ENCODE measurements at places on chromosomes 11 and 22.

DNA sequence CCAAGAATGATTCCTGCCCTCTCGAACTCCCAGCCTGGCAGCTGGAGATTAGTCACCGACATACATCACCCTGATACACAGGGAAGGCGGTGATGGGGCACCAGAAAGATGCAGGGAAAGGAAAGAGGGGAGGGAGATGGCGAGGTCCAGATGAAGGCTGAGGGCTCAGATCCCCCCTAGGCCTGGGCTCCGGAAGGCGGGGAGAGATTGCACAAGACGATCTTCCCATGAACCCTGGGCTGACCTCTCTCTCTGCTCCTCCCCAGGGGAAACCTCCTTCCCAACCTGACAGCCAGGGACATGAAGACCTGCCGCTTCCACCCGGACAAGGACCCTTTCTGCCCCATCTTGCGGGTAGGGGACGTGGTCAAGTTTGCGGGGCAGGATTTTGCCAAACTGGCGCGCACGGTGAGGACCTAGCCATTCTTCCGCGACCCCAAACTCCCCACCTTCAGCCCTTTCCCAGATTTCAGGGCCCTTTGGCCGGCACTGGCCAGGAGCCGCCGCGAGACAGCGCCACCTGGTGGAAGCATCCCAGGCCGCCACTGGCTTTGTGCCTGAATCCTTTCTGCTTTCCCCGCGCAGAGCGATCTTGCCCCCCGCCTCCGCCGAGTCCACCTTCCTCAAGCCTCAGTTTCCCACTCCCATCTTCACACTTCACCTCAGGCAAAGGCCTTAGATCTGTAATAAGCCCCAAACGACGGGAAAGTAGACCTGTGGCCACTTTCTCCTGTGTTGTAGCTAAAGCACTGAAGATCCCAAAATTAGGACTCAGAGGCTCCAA is 11.5 kb downstream of the P2RX3 start:
- DNase-seq, result no peak

DNA sequence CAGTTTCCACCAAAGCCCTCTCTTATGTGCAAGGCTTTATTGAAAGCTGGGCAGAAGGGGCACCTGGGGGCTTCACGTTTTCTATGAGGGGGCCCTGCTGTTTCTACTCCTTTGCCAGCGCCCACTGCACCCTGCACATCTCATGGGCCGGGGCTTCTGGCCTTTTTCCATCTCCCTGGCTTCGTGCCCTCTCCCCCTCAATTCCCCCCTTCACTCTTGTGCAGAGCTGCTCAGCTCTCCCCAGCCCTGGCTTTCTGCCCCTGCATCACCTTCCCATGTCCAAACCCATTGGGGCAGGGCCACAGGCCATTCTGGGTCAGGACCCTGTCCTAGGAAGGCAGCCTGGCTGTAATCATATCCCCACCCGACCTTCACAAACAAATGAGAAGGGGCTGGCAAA is 36.5 kb downstream of the MCM5 start:
- no peak for DNase-seq

DNA sequence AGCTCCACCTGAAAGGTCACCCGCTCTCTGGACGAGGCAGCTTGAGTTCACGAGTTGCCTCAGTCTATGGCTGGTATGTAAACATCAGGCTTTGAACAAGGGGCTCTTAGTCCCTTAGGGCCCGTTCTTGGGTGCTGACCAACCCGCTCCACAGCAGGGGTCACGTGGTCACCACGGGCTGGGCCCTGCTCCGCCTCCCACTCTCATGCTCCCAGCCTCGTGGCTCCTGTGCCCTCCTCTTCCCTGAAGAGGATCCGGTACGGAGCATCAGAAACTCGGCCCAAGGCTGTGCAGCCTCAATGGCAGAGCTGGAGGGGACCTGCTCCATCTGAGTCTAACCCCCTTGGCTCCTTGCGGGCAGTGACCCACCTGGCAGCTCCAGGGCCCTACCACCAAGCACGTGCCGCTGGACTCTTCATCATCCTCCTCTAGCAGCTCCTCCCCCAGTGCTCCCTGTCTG is 54.2 kb upstream of the TTLL12 start:
- no peak for DNase-seq

GRCh38 chr11:106644824-106645223 is 373.5 kb downstream of the GUCY1A2 start:
- DNase-seq, result no peak

- no peak for DNase-seq
These were observed 110.2 kb downstream of the MIAT start for GRCh38 chr22:26767351-26768155.

- DNase-seq, result no peak
These were observed 42.6 kb upstream of the SCUBE2 start for GRCh38 chr11:9133956-9134355.

DNA sequence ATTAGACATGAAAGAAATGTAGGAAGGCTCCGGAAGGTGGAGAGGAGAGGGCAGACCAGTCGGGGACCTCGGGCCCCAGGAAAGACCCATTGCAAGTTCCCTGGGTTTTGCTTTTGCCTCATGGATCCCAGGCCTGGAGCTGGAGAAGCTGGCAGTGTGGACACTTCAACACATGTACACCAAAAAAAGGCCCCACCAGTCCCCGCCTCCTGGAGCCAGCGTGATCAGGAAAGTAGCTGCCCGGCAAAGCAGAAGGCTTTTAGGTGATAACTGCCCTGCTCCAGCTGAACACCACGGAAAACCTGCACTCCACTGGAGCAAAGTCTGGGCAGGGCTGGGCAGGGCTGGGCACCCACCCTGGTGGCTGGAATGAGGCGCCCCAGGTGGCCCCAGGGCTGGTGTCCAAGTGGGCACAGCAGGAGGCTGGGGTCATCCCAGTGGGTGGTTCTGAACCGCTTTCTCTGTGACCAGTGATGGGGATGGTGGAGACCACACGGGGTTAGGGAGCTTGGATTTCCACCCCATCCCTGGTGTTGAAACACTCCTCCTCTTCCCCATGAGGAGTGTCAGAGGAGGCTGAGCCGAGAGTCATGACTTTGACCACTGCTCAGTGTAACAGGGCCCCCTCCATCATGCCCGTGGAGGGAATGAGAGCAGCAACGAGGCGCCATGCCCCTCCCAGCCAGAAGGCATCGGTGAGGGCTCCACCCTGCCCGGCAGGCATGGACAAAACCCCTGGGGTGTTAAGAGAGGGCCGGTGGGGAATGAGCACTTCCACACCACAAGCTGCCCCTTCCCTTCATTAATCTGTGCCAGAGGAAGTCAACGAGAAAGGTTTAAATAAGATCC is 16.9 kb upstream of the MUC5AC start:
- no peak for DNase-seq

- DNase-seq, result peak; percentile 69
These were observed at the start of gene NOL12 for GRCh38 chr22:37686002-37686982. NOL12 (plus strand) TSS chr22:37686343; CDS start chr22:37686393, 50 bp downstream.

- DNase-seq, result no peak
These were observed 198.1 kb upstream of the SEZ6L start for GRCh38 chr22:25970999-25971811.

GRCh38 chr11:30595934-30596333 is 9.8 kb upstream of the MPPED2 start:
- DNase-seq, result no peak

- no peak for DNase-seq
These were observed 23.5 kb upstream of the BLID start for GRCh38 chr11:122139595-122139866.

DNA sequence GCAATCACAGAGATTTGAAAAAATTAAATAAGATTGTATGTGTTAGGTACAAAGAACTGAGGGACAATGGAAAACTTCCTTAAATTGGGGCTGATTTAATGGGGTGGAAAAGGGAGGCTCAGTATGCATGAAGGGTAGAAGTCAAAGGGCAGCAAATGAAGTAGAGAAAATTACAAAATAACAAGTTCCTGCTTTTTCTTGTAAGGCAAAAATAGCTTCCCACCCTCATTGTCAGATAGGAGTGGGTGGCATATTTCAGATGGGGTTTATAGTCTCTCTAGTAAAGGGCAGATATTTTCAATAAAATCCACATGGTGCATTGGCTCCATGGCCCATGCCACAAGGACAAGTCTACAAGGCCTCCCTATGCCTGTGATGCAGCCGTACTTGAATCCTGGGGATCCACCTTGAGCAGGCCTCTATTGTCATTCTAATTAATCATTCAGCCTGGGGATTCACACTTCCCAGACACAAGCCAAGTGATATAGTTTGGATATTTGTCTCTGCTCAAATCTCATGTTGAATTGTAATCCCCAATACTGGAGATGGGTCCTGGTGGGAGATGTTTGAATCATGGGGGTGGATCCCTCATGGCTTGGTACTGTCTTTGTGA is 36.7 kb upstream of the SESN3 start:
- DNase-seq, result no peak

DNA sequence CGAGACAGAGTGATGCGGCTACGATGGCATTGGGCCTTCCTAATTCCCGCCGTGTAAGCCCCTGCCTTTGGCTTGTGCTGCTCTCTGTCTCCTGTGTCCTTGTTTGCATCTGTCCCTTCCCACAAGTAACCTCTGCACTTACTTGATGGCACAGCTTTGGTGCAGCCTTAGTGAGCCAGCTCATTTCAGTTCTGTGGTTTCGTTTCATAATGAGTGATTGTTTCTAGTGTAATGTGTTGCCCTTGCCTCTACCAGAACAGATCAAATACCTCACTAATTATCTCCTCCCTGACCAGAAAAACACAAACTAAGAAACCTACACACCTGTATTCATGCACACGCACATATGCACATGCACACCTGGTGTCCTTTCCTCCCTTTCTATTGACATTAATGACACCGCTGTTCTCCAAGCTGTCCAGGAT is 58.8 kb downstream of the GRK3 start:
- DNase-seq, result no peak

DNA sequence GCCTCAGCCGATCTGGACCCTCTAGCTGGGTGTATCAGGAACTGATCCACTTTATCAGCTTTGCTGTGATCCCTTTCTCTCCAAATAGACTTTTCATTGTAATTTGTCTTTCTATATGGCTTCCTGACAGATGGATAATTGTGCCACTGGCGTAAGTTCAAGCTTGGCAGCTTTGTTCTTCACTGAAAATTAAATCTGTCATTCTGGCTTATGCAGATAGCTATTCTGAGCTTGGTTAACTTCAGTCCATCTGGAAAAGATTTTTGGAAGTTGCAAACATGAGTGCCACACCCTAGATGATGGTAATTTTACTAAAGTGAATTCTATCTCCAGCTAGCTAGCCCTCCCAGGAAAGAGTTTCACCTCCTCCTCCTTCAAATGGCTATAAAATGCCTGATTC is 8.1 kb downstream of the OR5A2 start:
- no peak for DNase-seq

GRCh38 chr11:66787934-66788758 is 55.1 kb upstream of the RCE1 start:
- DNase-seq, result no peak

DNA sequence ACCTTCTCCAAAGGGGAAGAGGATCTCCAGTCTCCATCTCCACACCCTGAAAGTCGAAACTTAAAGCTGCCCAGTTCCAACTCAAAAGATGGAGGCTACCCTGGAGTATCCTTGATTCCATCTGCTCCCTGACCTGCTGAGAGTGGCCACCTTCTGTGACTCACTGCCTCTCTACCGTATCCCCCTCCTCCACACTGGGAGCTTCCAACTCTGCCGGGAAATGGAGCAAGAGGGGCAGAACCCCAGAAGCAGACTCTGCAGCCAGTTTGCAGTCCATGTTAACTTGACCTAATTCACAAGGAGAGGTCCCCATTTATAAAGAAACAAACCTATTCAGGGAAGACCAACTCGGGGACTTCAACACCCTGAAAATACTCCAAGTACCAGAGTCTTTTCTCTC is 22.0 kb upstream of the IRAG1 start:
- no peak for DNase-seq

DNA sequence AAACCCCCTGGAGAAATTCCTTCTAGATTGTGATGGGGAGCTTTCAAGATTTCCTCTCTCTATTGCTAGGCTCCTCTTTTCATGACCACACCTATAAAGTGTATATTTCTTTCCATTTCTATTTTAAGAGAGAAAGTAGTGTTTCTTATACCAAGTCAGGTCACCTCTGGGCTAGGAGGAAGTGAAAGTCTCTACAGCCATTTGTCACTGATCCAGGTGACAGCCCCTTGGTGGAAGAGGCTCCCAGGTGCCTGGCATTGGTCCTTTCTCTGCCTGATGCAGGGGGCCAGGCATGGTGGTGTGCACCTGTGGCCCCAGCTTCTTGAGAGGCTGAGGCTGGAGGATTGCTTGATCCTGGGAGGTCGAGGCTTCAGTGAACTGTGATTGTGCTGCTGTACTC is 64.7 kb downstream of the DHCR7 start:
- DNase-seq, result no peak

GRCh38 chr22:37103656-37104452 is 5.7 kb downstream of the TMPRSS6 start:
- DNase-seq, result no peak
